ENCODE measurements at places on chromosomes 12 and 14. TPM values are rescaled to one million over a fixed set of nuclear protein-coding genes. Genes with fewer than 3 reads are reported as not detected.
A peak's percentile ranks its signal among the peaks of the same experiment; 100 is the strongest.

GRCh38 chr12:107906707-107907106 lies 132.2 kb downstream of the ASCL4 start:
- no peak for DNase-seq

DNA sequence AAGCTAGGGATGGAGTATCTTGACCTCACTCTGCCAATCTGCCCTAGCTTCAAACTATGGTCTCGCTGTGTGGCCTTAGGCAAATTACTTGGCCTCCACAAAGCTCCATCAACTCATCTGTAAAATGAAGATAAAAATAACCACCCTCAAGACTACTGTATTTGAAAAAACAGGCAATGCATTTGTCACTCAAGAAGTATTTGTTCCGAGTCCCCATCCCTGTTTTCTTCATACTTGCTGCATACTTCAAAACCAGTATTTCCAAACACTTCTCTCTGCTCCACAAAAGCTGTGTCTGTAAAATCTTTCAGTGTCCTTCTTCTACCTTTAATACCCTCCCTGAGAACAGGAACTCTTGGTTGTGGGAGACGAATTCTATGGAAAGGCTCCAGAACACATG lies 47.9 kb downstream of the GTF2A1 start:
- DNase-seq = no peak

- DNase-seq = no peak
These were observed 368.0 kb downstream of the C12orf50 start for GRCh38 chr12:87660987-87661774.

DNA sequence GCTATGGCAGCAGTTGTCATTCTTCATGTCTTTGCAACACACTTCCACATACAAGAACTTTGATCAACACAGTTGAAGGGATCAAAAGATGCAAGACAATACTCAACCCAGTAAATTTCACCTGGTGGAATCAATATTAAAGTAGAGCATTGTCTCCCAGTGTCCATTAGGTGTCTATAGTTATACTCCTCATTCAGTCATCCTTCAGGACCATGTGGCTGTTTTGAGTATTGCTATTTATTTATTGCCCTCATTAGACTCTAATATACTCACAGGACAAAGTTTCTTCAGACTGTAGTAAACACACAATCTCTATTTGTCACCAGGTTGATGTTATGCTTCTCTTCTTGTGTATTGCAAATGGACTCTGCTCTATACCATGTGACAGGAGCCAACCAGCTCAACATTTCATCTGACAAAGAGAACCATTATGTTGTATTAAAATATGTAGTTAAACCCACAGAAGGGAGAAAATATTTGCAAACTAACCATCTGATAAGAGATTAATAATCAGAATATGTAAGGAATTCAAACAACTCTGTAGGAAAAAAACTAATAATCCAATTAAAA lies 146.6 kb downstream of the TGFB3 start:
- DNase-seq = no peak

GRCh38 chr14:34055157-34055950 lies 104.5 kb upstream of the EGLN3 start:
- no peak for DNase-seq

- DNase-seq = no peak
These were observed 62.6 kb downstream of the ELK3 start for GRCh38 chr12:96256672-96257361.

DNA sequence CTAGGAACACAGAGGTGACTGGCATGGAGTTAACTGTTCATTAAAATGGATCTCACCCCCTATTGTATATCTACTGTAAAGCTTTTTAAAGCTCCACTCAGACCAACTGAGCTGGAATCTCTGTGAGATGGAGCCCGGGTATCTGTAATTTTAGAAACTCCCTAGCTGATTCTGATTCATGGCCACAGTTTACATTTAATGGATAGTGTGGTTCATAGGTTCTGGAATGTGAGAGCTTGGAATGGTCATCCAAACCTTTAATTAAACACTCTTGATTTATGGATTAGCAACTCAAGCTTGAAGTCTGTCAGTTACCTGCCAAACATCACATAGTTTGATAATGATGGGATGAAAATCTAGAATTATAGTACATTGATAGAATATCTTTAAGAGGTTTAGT lies 183.8 kb downstream of the SLC25A21 start:
- no peak for DNase-seq

DNA sequence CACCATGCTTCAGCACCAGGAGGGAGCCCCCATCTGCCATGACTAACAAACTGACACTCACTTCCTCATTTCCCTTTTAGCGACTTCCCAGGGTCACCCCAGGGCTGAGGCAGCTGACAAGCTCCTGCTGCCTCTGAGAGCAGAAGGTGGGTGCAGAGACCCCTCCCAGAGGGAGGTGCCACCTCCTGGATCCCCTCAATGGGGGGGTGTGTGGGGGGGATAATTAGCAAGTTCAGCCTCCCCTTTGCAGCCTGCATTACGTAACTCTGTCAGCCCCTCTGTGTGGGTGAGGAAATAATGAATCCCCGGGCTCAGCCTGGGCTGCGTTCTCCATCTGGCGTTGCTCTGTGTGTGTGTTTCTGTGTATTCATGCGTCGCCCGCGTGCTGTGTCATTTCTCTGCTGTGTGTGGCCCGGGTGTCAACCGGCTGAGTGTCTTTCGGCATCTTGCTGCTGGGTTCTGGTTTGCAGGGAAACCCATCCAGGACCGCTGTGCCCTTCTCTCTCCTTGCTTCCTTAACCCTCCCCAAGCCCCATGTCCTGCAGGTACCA lies 28.0 kb downstream of the NOS1 start:
- DNase-seq = no peak

DNA sequence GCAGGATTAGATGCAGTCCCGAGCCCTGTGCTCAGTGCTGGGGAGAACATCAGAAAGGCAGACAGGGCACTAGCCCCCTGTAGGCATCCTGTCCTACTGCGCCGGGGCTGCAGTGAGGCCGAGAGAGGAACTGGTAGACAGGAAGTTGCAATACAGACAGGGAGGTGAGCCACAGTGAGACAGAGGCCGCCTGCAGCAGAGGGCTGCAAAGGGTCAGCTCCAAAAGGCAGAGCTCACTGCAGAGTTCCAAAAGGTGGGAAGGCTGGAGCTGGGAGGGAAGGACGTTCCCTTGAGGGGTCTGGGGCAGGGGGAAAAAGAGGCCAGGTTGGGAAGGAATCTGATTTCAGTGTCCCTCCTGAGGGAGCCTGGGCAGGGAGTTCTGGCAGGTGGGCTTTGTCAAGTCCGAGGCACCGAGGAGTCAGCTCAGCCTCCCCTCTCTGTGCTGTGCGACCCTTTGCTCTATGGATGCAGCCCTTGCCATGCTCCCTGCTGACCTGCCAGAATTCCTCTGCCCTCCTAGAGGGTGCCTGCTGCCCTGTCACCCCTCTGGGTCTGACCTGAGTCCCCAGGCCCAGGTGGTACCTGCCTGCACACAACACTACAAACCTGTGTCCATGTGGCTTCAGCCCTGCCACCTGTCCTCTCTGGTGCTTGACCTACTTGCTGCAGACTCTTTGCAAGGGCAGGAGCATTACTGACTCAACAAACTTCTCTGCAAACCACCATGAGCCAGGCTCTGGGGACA lies 63.5 kb downstream of the PRMT8 start:
- DNase-seq = no peak

DNA sequence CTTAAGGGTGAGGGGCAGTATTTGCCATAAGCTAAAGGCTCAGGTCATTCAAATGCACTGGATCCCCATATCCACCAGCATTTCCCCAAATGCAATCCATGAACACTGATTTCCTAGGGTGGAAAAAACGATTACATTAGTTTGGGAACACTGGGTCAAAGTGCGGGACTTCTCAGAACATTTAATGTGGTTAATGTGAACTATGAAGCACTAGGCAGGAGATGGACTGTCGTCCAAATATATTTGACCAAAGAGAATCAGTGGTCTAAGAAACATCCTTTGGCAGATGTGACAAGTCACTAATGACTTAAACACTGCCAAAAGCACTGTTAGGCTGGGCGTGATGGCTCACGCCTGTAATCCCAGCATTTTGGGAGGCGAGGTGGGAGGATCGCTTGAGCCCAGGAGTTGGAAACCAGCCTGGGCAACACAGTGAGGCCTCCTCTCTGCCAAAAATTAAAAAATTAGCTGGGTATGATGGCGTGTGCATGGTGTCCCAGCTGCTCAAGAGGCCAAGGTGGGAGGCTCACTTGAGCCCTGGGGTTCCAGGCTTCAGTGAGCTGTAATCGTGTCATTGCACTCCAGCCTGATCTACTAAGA lies 205.4 kb downstream of the CALM1 start:
- DNase-seq = no peak

GRCh38 chr12:26651566-26652188 lies 181.3 kb downstream of the ITPR2 start:
- DNase-seq = no peak

- DNase-seq = peak; percentile 64
These were observed 9.1 kb downstream of the C12orf76 start for GRCh38 chr12:110039085-110039807.

DNA sequence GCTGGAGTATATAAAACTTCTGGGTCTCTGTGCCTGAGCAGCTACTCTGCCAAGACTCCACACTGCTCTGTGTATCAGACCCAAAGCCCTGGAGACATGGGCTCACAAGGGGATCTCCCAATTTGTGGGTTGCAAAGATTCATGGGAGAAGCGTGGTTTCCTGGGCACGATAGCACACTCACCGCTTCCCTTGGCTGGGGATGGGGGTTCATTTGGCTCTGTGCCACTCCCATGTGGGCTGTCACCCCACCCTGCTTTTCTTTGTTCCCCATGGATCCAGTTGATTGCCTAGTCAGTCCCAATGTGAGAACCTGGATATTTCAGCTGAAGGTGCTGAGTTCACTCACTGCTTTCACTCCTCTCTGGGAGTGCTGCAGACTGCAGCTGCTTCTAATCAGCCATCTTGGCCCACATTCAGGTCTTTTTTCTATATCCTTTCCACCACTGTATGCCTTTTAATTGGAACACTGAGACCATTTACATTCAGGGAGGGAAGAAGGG lies 40.0 kb upstream of the PCNX4 start:
- DNase-seq = no peak

DNA sequence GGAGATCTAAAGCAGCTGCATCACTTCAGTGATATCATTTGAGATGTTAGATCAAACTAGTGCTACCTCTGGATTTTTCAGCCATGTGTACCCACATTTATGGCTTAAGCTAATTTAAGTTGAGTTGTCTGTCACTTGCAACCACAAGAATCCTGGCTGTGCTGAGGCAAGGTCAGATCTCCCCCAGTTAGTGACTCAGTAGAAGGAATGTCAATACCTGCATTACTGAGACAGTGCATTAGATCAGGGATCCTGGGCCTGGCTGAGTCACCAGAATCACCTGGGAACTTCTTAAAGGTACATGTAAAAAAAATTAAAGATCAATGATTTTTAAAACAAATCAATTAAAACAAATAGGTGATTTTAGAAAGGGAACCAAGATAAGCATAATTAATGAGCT lies 84.6 kb upstream of the GRIN2B start:
- DNase-seq = no peak

DNA sequence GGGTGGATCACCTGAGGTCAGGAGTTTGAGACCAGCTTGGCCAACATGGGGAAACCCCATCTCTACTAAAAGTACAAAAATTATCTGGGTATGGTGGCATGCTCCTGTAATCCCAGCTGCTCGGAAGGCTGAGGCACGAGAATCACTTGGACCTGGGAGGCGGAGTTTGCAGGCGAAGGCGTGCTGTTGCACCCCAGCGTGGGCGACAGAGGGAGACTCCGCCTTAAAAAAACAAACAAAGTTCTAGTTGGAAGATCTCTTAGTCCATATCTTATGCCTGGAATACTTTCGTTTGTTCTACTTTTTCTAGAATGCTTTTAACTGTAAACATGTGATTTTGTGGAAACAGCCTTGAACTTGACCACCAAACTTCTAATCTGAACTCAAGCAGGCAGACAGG lies 38.7 kb downstream of the PPHLN1 start:
- DNase-seq = no peak

DNA sequence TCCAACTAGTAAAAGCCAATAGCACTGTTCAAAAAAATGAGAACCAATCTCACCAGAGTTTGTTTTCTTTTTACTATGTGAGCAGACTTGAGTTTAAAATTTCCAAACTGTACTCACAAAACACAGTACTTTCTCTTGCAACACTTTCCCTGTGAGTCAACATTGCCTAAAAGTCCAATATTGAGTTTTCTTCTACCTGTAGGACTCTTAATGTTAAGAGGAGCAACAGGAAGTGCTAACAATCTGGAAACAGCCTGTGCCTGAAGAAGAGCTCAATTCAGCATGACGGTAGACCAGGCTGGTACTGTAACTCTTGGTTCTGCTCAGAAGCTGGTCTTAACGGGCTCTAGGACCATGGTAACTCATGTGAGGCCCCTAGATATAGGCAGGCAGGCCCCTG lies 144.3 kb downstream of the MED13L start:
- DNase-seq = no peak

- no peak for DNase-seq
These were observed 136.2 kb downstream of the ANO6 start for GRCh38 chr12:45351921-45352670.

DNA sequence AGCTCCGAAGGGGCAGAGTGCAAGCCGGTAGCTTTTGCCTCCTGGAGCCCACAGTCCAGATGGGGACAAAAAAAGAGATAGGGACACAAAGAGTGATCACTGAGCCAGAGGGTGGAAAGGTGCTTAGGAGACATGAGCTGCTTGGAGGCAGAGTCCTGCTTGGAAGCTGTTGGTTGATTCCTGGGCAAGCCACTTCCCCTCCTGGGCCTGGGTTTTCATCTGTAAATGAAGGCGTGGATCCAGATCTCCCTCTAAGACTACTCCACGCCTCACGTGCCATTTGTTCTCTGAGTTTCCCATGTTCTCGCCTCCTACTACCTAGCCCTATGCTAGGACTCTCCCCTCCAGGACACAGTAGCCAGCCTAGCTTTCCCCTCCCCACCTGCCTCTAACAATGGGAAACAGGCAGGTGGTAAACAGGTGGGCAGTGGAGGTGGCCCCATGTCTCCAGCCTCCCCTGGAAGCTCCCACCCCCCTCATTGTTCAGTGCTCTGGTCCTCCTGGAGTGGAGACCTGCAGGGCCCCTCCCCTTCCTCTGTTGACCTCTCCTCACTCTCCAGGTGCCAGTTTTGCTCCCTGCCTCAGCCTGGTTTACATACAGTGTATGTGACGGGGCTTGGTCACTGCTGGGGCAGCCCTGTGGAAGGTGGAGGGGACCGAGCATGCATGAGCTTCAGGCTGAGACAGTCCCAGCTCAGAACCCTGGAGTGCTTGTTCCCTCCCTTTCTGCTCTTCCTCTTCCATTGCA lies 3.8 kb downstream of the SERPINA3 start:
- DNase-seq = no peak

The EFCAB11 gene
- total RNA-seq = 3.6 TPM

The TMTC1 gene
- total RNA-seq = 49.9 TPM

The IFNG-AS1 gene
- not detected for total RNA-seq

The DLST gene
- total RNA-seq = 66.0 TPM

The GPD1 gene
- not detected for total RNA-seq

The MYRFL gene
- 0.18 TPM for total RNA-seq

The FAM181A gene
- total RNA-seq = not detected
